Smooth muscle cell of the umbilical artery (primary cell): ENCODE measurements at places on chromosomes 7 and 10. TPM values are rescaled to one million over a fixed set of nuclear protein-coding genes. Genes with fewer than 3 reads are reported as not detected.

The GTF2IRD2 gene
- total RNA-seq = 4.5 and 4.9 TPM in 2 replicates

The ZNF746 gene
- total RNA-seq = 15.4 and 21.8 TPM in 2 replicates

The ADAM8 gene
- 1.2 and 4.3 TPM in 2 replicates for total RNA-seq

The HOXA1 gene
- total RNA-seq = 0.59 and 1.2 TPM in 2 replicates

The FAM25C gene
- total RNA-seq = not detected in 2 replicates

The SMO gene
- 20.0 and 28.8 TPM in 2 replicates for total RNA-seq

The BHLHA15 gene
- total RNA-seq = 0.89 and 1.3 TPM in 2 replicates
